Fibroblast of the conjunctiva (primary cell): ENCODE measurements at places on chromosomes 4 and X.
A peak's percentile ranks its signal among the peaks of the same experiment; 100 is the strongest.

GRCh38 chr4:138871555-138871875 lies 144.1 kb upstream of the NOCT start:
- no peak for DNase-seq

- no peak for DNase-seq
These were observed 108.5 kb downstream of the ADGRA3 start for GRCh38 chr4:22407361-22407760.

- peak; percentile 21 for DNase-seq
These were observed 77.1 kb downstream of the TBCK start for GRCh38 chr4:106238820-106239420.

DNA sequence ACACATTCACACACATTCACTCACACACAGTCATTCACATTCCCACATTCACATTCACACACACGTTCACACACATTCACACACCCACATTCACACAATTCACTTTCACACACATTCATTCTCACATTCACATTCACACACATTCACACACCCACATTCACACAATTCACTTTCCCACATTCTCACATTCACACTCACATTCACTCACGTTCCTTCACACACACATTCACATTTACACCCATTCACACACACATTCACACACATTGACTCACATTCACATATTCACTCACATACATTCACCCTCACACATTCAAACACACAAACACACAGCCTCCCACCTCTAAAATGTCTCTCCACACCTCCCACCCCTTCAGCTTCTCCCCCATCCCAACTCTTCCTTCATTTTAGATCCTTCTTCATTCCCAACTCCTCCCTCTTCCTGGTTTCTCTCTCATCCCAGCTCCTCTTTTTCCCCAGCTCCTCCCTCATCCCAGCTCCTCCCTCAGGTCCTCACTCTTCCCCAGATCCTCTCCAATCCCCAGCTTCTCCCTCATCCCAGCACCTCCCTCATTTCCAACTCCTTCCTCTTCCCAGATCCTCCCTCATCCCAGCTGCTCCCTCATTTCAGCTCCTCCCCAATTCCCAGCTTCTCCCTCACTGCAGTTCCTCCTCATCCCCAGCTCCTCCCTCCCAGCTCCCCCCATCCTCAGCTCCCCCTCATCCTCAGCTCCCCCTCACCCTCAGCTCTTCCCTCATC lies 111.0 kb downstream of the FAM53A start:
- DNase-seq: no peak

GRCh38 chrX:51894697-51895336 lies 1.4 kb downstream of the MAGED1 start:
- DNase-seq: no peak

- DNase-seq: peak; percentile 47
These were observed 14.7 kb upstream of the CBR4 start for GRCh38 chr4:169024762-169025161.
